ENCODE measurements at places on chromosomes 16 and 17.

GRCh38 chr16:59478838-59479237 lies 744.7 kb upstream of the GOT2 start:
- DNase-seq: no peak

GRCh38 chr16:78785218-78785617 lies 685.8 kb downstream of the WWOX start:
- DNase-seq: no peak

GRCh38 chr17:46026166-46027047 lies 27.4 kb downstream of the STH start:
- DNase-seq: peak; percentile 51

GRCh38 chr17:7285679-7286078 lies 4.2 kb downstream of the SLC2A4 start:
- no peak for DNase-seq

DNA sequence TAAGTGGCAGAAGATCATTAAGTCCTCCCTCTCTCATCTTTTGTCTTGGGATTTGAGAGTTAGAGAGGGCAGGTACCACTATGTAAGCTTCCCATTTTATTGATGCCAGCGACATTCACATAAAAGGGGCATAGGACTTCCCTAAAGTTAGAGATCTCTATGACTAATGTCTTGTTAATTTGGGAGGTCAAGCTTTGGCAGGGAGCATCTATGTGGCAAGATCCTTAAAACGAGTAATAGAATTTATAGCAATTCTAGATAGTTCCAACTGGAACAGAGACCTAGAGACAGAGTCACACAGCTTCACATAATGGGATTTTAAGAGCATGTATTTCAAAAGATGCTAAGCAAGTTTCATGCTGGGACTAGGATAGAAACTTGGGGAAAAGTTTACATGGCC lies 308.0 kb downstream of the MAP2K6 start:
- no peak for DNase-seq

DNA sequence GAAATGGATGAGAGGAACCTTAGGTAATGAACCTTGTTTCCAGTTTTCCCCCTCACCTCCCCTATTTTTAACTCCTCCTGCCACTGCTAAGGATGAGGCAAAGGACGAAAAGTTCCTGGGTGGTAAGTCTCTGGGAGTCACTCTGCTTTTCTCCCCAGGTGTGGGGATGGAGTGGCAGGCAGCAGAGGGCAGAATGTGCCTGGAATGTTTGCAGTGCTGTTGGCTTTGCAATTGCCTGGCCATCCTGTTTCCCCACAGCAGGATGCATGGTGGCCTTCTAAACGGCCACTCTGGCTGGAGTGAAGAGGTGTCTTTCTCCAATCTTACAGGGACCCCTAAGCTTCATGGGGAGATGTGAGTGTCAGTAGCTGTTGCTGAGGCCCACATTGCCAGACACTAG lies 432.5 kb upstream of the ZFHX3 start:
- DNase-seq: no peak

DNA sequence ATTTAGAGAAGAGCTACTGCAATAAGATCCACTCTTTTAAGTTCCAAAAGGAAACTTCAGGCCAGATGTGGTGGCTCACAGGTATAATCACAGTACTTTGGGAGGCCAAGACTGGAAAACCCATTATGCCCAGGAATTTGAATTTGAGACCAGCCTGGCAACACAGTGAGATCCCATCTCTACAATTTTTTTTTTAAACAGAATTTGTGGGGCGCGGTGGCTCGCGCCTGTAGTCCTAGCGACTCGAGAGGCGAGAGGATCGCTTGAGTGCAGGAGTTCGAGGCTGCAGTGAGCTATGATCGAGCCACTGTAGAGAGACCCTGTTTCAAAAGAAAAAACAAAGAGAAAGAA lies 793 bp downstream of the COG7 start:
- DNase-seq: no peak

- no peak for DNase-seq
Observed at GRCh38 chr16:69324585-69325253, 5.7 kb downstream of the PDF start.

GRCh38 chr17:80393961-80394360 lies 21.0 kb upstream of the ENDOV start:
- DNase-seq: no peak

- no peak for DNase-seq
Observed at GRCh38 chr16:48955837-48956236, 325.8 kb downstream of the CBLN1 start.

GRCh38 chr17:37546302-37546701 lies 56.6 kb downstream of the DUSP14 start:
- DNase-seq: no peak

DNA sequence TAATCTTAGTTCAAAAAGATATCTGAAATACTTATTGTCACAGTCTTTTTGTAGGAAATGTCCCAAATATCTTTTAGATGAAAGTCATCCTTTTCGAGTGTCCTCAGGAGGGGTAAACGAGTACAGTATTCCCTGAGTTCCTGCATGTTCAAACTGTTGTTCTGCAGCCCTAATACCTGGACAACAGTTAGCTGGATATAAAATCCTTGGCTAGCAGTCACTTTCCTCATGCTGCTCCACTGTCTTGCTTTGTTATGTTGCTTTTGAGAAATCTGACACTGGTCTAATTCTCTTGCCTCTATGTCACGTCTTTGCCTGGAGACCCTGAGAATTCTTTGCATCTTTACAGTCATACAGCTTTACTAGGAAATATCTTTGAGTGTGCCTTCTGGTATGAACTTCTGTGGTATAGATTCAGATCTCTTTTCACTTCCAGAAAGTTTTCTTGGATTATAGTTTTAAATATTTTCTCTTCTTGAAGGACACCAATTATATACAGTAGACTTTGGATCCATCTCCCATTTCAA lies 9.5 kb downstream of the MBTD1 start:
- no peak for DNase-seq

DNA sequence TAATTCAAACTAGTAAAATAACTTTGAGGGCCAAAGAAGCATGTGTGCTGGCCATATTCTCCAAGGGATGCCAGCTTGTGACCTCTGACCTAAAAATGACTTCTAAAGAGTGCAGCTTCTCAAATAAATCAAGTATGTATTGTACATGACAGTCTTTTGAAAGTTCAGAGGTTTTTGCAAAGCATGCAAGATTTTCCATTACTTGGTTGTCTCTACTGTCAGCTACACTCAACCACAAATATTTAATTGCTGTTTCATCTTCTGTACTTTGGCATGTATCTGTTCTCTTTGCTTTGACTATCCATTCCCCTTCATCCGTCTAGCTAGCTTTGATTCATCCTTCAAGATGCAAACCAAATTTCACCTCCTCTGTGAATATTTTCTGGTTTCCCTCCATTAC lies 121.9 kb upstream of the HS3ST2 start:
- no peak for DNase-seq
